GM23338 (cell line): ENCODE measurements at places on chromosomes 3 and 15.
A peak's percentile ranks its signal among the peaks of the same experiment; 100 is the strongest.

DNA sequence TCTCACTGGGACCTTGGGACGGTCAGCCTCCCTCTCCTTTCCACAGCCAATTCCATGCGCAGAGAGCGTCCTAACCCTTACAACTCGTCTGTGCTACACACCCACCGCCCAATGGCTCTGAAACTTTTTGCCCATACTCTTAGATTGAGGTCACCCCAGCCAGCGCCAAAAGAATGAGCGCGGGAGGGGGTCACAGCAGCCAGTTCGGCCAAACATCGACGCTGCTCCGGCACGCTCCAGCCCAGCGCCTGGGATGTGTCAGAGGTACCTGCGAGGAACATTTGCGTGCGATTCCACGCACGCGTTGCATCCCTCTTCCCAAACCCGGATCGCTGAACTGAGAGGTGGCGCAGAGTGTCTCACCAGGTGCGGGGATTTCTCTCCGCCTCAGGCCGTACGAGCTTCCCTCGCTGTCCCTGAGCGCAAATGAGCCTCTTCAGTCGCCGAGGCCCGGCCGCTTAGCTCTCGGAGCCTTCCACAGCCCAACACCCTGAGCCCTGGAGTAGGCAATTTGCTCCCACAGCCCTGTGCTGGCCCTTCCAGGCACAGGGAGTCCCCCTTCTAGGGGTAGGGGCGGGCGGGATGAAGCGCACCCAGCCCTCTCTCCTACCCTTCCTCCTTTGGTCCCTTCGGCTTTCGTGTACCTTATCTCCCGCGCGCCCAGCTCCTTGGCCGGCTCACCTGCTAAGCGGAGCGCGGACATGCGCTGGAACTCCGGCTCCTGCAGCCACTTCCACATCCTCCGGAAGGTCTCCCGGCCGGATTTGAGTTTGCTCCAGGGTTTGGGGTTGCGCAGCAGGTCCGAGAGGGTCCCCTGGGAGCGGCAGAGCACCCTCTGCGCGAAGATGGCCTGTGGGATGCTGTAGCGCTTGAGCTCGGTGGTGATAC is 1.8 kb downstream of the ONECUT1 start:
- peak; percentile 54 for DNase-seq

DNA sequence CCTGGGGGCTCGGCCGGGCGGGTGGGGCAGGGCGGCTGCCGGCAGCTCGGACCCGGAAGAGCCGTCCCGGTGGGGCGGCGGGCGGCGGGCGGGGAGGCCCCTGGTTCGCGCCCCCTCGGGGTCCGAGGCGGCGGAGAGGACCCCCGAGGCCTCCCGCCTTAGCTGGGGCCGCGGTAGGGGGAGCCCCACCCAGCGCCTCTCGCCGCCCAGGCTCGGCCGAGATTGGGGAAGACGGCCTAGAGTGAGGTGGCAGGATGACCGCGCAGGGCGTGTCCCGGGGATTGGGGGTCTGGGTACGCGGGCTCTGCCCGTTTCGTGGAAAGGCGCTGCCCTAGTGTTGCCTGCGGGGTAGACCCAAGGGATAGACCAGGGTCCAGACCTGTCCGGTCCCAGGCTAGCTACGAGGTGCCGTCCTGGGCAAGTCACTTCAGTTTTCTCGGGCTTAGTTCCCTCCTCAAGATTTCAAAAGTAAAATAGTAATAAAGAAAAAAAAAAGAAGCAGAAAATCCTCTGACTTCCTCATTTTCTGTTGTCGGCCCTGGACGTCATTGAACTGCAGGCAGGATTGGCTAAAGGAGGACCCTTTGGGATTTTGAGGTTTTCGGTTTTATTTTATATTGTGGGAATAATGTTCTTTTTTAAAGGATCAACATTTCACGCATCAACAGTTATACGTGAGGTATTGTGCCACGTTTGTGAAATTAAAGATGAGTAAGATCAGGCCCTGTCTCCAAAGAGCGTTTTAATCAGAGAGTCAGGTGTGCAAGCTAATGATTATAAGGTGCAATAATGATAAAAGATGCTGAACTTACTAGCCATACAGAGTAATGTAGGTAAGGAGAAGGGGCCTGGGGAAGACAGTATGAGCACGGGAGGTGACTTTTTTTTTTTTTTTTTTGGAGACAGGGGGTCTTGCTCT is 679 bp downstream of the IQGAP1 start:
- peak; percentile 60 for DNase-seq

- no peak for DNase-seq
Measured at GRCh38 chr15:73939138-73939537, 12.9 kb downstream of the LOXL1 start.

GRCh38 chr3:112101916-112102315 is 15.7 kb downstream of the C3orf52 start:
- DNase-seq: no peak

- DNase-seq: no peak
Measured at GRCh38 chr3:188580659-188581058, 426.7 kb downstream of the LPP start.
